ENCODE measurements at places on chromosomes 1 and 21.

- DNase-seq = no peak
Observed at GRCh38 chr1:10940451-10940804, 72.0 kb upstream of the TARDBP start.

DNA sequence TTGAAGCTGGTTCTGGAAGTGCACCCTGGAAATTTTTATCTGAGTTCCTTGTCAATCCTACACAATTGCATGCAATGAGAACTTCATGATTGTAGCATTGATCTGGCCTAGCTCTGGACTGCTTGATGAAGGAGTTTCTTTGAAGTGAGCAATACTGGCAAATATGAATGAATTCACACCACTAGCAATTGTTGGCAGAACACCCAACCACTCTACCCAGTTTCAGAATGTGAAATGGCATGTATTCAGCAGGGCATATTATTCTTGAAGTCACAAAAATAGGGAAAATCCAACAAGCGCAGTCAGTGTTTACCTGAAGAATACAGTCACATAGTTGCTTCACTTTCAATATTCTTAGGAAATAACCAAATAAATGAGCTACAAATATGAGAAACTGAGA, 57.3 kb downstream of the RGS5 start:
- no peak for DNase-seq

GRCh38 chr1:173052681-173053196, 2.0 kb upstream of the TNFSF18 start:
- DNase-seq = no peak

DNA sequence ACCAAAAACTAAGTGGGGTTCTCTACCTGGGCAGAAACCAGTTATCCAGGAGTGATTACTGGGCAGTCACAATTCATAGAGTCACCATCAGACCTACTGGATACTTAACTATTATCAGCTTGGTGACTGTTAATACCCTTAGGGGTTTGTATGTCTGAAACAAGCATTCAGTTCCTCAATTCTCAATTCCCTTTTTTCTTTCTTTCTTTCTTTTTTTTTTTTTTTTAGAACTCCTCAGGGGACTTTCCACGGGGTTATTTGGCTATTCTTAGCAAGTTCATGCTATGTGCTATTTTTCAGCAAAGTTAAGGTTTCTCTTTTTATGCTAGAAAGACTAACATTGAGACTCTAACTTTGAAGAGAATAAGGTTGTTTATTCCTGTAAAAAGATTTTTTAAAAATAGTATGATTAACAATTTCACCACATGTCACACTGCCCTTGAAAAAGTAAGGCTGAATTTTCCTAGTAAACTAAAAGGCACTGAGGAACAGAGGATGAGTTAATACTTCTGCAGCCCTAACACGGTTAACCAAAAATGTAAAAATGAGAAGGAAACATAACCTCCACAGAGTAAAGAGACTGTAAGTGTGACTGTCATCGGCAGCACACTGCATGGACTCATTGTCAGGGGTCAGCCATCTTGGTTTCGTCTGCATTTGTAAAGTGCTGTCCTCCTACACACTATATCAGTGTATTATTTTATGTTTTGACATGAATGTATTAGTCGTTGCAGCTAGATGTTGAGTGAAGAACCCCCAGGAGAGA, 310.2 kb downstream of the NTNG1 start:
- no peak for DNase-seq

DNA sequence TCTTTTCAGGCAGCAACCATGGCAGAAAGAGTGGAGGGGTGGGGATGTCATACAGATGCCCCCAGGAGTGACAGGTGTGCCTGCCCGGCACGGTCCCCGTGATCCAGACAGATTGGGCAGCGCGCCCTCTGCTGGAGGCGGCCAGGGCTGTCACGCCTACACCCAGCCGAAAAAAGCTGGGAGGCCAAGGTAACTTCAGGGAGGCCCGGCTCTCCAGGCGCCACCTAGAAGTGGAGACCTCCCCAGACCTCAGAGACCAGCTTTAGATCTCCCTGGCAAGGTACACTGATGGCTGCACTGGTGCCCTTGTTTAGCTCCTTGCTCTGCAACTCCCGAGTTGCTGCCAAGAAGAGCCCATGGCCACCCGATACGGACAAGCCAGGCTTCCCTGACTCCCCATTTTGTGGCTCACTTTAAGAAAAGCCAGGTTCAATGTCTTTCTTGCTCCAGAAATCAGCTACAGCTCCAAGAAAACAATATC, 6.6 kb downstream of the GOLT1A start:
- DNase-seq = peak; percentile 43

DNA sequence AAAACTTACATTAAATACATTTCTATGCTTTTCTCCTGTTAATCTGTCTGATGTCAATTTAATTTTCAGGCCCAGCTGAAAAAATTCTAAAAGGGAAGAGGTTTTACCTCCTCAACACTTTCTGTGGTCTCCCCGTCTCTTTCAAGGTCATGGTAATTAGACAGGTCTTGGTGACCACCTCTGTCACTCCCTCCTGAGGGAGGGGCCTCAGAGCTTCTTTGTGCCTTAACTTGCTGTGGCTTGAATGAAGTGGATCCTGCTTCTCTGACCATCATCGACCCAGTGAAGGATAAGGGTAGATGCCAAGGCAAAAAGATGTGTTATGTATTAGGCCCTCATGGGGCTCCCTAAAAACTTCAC, 40.8 kb upstream of the OSBPL9 start:
- no peak for DNase-seq

- DNase-seq = no peak
Observed at GRCh38 chr1:79369091-79369490, 362.6 kb upstream of the ADGRL4 start.
